Activated CD4-positive, alpha-beta T cell treated with anti-CD3 and anti-CD28 coated beads for 24 hours (primary cell): ENCODE measurements at places on chromosomes 7 and 10.

DNA sequence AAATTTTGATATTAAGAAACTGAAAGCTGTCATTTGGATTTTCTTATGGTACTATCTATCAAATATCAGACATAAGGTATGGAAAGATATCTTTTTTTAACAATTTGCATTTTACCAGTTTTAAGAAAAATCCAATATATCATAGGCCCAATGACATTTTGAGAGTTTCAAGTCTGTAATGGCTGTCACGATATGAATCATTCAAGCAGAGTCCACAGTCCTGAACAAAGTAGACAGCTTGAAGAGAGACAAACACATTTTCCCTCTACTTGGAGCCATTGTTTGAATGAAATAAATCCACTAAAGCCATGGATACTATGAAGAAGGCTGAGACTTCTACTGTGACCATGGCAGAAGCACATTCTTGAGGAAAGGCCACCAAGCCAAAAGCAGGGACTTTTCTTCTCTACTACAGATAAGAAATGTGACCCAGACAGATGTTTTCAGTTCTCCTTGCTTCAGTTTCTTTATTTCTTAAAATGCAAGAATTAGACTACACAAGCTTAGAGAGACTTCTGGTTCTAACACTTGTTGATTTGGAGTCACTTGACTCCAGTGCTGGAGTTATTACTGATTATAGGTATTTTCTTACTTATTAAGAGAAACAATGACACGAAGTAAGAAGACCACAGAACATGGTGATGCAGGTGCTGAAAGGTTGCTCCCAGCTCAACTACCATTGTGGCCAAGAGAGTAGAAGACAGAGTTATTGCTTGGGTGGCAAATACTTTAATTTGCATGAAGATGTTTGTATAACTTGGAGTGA lies 429.1 kb downstream of the KIF20B start:
- no peak for DNase-seq

DNA sequence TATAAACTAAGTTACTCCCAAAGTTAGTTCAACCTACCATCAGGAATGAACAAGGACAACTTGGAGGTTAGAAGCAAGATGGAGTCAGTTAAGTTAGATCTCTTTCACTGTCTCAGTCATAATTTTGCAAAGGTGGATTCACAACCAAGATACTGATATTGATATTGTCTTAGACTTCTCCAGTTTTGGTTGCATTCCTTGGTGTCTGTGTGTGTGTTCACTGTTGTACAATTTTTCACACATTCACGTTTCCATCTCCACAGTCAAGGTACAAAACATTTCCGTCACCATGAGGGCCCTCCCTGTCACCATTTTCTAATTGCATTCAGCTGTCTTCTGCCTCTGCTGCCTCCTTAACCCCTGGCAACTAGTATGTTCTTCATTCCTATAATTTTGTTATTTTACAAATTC lies 41.1 kb downstream of the AKR1E2 start:
- DNase-seq: no peak

GRCh38 chr10:60967854-60968484 lies 24.0 kb upstream of the RHOBTB1 start:
- DNase-seq: no peak

- no peak for DNase-seq
These were observed 30.3 kb downstream of the CACNA2D1 start for GRCh38 chr7:82413237-82413636.

GRCh38 chr10:90818736-90819135 lies 39.1 kb downstream of the HTR7 start:
- no peak for DNase-seq

- no peak for DNase-seq
These were observed 147.1 kb downstream of the WDR11 start for GRCh38 chr10:120998251-120998650.

DNA sequence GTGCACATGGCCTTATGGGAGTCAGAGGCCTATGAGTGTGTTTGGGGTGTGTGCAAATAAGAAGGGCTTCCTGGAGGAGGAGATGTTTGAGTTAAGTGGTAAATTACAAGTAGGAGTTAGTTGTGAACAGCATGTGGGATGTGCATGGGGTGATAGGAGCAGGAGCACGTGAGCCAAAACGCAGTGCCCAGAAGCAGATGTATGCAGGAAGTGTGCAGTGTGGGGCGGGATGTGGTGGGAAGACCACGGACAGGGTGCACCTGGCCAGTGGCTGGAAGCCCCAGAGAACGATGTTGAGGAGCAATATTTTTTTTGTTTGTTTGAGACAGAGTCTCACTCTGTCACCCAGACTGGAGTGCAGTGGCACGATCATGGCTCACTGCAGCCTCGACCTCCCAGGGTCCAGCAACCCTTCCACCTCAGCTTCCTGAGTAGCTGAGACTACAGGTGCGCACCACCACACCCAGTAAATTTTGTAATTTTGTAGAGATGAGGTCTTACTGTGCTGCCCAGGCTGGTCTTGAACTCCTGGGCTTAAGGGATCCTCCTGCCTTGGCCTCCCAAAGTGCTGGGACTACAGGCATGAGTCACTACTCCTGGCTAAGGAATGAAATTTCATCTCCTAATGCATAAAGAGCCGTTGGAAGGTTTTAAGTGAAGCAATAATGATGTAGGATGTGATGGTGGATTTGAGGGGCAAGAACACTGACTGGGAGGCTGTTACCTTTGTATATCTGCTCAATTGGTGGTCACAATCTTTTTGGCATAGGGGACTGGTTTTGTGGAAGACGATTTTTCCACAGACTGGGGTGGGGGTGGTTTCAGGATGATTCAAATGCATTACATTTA lies 78.4 kb downstream of the LYZL2 start:
- DNase-seq: no peak

DNA sequence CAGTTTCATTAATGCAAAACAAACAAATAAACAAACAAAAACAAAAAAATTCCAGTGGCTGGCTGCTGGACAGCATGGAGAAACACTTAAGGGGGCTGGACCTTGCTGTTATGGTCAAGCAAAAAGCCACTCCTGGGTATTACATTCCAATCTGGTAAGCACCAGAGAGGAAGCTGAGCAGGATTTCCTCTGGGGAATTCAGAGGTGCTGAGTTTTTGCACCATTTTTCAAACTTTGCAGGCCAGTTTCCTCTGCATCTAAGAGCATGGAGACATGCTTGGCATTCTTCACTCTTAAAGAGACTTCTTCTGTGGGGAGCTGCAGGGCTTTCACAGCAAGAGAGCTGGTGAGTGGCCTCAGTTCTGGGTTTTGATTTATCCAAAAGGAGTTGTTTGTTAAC lies 84.5 kb downstream of the FZD1 start:
- no peak for DNase-seq

DNA sequence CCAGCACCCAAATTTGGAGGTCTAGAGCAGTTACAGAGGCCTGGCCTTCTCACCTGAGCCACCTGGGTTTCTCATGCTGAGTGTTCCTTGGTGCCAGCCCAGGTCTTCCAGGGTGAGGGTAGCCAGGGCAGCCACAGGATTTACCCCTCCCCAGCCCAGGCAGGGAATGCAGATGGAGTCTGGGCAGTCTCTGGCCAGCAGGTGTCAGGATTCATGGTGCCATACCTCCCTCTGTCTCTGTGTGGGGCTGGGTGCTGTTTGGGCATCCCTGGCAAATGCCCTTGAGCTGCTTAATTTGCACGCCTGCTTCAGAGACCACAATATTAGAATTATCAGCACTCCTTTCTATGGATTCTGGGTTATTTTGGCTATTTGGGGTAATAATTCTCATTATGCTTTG lies 246.7 kb downstream of the GFRA1 start:
- DNase-seq: no peak

DNA sequence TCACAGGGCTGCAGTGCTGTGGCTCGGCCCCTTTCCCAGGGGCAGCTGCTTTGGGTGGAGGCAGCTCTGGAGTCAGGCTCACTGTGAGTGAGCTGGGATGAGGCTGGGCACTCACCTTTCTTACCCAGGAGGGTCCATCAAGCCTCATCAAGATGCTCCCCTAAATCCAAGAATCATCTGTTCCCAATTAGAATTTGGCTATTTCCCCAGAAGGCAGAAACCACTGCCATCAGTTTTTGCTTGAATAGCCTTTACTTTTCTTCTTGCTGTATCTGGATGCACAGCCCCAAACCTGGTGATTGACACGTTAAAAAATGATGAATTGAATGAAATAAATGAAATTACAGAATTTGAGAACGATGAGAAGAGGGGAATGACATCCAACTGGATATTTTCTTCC lies 74.3 kb upstream of the LYZL1 start:
- no peak for DNase-seq

DNA sequence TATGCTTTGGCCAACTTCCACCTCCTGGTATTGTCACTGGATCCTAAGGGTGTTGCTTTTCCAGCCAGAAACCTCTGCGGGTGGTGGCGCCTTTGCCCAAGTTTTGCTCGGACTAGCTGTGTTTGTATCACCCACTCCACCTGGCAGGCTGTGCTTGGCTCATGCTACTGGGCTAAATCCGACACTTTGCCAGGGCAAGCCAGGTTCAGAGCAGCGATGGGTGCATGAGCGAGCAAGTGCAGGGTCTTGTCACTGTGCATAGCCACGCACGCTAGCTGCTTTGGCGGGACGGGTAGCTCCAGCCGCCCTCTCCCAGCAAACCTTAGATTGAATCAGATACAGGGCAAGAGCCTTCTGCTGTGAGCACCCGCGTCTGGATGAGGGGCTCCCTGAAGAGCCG lies 737.5 kb downstream of the PCDH15 start:
- no peak for DNase-seq

GRCh38 chr10:93541402-93542357 lies 24.8 kb upstream of the FFAR4 start:
- DNase-seq: no peak

- DNase-seq: peak; percentile 45
These were observed at the start of gene EFCAB10 for GRCh38 chr7:105581066-105581811. TSS of gene EFCAB10 (minus strand) at chr7:105581493. CDS start at chr7:105581463, 30 bp downstream.

DNA sequence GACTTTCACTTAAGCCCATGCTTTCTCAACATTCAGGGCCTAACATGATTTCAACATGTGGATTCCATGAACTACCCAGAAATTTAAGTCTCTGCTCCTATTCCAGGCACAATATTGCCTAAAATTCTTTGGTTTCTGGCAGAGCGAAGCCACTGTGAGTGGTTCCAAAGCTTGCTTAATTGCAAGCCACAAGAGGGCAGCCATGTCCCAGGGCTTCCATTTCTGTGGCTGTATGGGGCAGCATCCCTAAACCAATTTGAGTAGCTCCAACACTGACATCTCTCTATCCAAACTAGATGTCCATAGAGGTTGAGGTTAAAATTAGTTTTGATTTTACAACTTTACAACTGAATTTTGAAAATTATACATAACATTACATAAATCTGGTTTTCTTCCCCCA lies 56.3 kb upstream of the MDFIC start:
- DNase-seq: peak; percentile 41

- DNase-seq: no peak
These were observed 288.4 kb upstream of the LRRTM3 start for GRCh38 chr10:66637273-66638036.

DNA sequence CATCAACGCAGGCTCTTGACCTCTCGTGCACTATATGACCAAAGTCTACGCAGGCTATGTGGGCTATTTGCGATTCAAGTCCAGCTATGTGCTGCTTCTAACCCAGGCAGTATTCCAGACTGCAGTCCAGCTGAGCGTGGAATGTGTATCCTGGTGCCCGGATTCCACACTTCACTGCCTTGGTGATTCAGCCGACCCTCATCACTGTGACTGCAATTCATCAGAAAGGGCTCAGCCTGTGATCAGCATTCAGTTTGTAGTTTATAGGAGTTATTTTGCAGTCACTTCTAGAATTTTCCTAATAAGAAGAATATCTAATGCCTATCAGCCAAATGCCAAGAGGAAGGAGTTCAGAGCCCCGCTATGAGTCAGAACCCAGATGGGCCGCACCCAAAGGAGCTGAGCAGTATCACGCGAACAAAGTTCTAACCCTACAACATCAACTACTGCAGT lies 119.8 kb upstream of the LANCL2 start:
- no peak for DNase-seq

GRCh38 chr10:132885451-132886210 lies 56.7 kb downstream of the CFAP46 start:
- DNase-seq: no peak

DNA sequence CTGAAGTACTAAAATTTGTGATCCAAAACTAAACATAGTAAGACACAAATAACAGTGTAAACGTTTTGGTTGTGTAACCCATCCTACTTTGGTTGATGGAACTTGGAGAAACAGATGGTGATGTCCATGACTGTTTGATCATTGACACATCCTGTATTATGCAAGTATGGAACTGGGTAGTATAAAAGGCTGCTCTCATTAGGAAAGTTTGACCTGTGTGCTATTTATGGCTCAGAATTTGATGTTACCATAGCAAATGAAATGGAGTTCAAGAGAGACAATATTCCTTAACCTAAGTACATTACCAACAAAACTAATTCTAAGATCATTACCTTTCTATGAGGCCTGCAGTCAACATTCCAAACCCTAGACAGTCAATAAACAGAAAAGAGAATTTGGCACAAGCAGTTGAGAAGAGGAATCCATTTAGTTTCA lies 39.9 kb downstream of the DKK1 start:
- no peak for DNase-seq

DNA sequence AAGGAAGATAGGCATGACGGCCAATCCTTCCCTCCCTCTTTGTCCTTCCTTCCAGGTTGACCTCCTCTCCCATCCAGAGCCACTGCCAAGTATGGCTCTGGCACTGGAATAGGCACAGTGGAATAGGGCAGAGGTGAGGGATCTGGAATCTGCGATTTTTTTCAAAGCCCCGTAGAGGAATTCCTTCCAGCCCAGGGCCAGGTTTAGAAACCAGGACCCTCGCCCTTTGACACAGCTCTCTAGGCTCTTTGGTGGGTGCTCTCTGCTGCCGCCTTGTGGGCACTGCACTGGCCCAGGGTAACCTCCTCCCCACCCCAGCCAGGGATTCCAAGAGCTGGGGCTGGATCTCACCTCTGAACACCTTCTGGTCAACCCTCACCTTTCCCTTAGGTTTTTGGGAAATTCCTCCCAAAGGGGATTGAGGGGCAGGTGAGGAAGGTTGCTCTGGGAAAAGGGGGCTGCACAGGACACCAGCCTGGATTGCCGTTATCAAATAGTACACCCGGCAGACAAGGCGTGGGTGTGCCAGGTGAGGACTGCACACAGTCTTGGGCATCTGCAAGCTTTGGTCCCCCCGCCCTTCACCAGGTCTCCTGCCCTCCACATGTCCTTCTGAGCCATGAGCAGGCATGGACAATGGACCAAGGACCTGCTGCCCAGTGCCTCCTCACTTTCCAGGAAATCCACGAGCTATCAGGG lies 22.8 kb downstream of the C10orf105 start:
- peak; percentile 62 for DNase-seq

DNA sequence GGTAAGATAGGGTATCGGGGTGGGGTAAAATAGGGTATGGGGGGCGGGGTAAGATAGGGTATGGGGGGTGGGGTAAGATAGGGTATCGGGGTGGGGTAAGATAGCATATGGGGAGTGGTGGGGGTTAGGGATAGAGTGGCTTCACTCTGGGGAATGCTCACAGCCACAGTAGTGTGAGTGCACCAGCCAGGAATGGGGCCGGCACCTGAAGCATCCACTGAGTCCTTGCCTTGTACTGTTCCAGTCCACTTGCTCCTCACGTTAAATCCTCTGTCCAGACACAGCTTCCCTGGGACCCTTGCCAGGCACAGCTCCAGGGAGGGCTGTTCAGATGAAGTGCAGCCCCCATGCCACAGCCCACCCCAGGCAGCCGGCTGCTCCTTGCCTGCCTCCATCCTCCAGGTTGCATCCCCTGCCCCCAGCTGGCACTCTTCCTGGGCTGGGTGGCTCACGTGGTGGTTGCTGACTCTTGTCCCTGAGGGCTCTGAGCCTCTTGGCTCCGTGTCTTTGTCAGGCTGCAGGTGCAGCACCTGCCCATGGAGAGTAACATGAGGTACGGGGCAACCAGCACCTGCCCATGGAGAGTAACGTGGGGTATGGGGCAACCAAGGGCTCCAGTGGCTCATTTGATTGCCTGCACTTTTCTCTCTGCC lies 268.4 kb downstream of the TCERG1L start:
- no peak for DNase-seq

- DNase-seq: no peak
These were observed 290.3 kb downstream of the GATA3 start for GRCh38 chr10:8344756-8345155.
